ENCODE measurements at places on chromosomes 3 and 15.

GRCh38 chr3:169811631-169812331, 889 bp upstream of the LRRIQ4 start:
- no peak for DNase-seq

GRCh38 chr15:33621141-33621540, 310.4 kb downstream of the RYR3 start:
- no peak for DNase-seq

DNA sequence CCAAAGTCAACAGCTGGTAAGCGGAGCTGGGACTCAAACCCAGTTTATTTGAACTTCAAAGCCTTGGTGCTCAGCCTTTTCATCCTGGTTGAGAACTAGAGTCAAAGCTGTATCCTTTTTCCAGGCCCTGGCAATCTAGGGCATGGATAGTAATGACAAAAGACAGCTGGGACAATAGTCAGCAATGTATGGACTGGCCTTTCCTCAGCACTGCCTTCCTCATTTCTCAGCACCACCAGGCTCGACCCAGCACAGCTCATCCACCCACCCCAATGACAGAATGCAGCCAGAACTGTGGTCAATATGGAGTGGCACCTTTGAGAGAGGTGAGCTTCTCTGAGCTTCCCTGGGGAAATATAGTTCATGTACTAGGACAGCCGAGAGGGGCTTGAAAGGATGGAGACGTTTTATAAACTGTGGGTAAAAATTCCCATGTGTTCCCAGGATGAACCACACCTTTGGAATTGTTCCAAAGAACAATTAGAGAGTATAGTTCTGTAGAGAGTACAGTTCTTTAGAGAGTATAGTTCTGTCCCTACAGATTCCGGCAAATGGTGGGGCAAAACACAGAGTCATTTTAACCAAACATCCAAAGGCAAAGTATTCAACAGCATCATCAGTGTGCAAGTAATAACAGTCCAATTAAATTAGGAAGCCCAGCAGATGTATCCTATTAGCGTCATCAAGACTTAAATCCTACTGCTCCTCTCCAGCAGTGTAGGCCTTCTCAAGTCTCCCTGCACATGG, 30.2 kb upstream of the IREB2 start:
- DNase-seq = no peak

- DNase-seq = no peak
Measured at GRCh38 chr3:69604735-69605450, 134.4 kb upstream of the MITF start.

GRCh38 chr15:62125773-62126172, 39.3 kb downstream of the C2CD4B start:
- no peak for DNase-seq

- no peak for DNase-seq
Measured at GRCh38 chr15:81182031-81182755, 14.5 kb upstream of the IL16 start.

DNA sequence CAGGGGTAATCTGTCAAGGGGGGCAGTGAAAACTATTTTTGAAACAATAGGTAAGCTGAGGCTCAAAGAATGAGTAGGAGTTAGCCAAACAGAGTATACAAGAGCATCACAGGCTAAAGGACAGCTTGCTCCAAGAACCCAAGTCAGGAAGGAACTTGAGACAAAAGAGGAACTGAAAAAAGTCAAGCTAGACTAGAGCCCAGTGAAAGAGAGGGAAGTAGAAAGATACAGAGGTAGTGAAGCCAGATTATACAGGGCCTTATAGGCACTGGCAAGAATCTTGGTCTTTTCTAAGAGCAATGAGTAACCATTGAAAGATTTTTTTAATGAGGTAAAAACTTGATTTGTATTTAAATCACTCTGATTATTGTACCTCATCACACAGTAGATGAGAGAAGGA, 69.9 kb downstream of the FILIP1L start:
- no peak for DNase-seq

GRCh38 chr3:171813897-171814460, 3.7 kb upstream of the PLD1 start:
- peak; percentile 13 for DNase-seq

DNA sequence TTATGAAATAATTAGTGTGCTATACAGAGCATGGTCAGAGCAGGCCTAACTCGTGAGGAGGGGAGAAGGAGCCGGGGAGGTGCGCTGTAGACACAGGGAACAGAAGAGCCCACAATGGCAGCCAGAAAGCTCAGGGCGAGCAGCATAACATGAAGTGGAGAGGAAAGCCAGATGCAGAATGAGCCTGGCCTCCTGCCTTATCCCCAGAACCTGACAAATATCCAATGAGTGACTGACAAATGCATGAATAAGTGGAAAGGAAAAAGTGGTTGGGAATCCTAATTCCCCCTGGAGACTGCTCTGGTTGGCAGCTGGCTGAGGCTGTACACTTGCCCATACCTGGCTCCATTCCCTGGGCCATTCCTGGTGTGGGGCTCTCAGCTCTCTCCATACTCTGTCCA, 9.2 kb upstream of the MST1R start:
- DNase-seq = no peak

DNA sequence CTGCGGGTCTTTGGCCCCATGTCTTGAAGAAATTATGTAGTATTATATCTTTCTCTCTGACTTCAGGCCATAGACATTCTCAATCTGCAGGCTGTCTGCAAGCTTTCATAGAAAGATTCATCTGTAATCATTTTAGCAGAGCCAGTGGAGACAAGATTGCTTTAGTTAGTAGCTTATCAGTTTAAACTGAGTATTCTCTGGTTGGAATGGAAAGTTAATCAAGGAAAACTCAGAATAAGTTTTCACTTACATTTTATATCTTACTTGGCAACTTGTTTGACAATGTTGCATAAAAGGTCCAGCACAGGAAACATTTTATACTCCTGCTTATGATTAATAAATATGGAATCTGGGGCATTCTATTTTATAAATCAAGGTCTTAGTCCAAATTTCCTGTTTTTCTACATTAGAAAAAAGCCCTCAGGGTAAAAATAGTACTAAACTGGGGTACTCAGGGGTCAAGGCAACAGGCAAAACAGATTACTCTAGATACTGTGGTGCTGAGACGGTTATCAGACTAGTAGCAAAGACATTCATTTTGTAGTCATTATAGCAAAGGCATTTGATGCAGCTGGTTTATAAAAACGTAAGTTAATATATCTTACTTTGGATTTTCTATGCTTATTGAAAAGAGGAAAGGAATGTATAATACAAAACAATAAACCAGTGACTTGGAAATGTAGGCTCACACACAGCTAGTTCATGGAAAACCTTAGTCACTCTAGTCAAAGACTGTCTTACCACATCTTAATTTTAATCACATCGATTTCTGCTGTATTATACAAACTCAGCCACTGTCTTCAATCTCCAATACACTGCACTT, 45.2 kb upstream of the FILIP1L start:
- DNase-seq = no peak

DNA sequence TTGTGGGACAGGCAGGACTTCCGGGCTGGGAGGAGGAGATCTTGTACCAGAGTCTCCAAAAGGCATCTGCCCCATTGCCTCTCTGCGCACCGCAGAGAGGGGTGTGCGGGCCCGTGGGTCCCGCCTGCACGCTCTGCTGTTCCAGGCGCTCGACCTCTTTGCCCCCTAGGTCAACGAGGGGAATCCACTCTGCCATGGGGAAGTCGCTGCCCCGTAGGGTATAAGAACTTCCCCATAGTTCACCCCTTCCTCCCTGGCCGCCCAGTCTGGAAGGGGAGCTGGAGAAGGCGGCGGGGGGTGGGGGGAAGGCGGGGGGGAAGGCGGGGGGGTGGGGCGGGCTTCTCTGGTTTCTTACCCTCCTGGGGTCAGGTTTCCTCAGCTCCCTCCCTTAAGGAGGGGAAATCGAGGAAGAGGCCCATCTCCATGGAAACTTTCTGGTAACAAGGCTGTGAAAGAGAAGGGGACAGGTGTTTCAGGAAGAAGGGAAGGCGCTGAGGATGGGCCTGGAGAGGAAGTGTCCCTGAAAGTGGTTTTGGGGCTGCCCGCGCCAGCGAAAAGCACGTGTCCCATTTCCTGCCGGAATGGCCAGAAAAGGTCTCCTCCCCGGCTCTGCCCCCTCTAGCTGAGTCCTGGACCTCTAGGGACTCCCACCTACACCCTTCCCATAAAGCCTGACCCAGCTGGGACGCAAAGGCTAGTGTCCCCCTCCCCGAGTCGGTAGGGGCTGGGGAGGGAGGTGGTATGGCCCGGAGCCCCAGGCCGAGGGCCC, 27.5 kb downstream of the NR1I2 start:
- DNase-seq = peak; percentile 1

- DNase-seq = no peak
Measured at GRCh38 chr15:83919978-83920510, 266.1 kb downstream of the ADAMTSL3 start.

DNA sequence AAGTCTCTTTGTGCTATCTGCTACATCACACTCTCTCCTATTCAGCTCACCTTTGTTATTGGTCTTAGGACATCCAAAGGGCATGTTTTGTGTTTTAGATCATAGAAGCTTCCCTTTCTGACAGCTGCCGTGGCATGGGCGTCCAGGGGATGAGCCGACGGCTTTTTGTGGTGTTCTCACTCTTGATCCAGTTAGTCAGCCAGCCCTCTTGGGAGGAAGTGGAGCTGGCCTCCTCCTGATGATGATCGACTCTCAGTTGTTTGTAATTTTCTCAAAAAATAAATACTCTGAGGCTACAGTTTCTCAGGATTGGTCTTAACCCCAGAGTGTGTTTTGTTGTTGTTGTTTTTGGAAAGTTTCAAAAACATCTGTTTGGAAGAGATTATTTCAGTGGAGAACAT, 34.4 kb downstream of the BOC start:
- no peak for DNase-seq

DNA sequence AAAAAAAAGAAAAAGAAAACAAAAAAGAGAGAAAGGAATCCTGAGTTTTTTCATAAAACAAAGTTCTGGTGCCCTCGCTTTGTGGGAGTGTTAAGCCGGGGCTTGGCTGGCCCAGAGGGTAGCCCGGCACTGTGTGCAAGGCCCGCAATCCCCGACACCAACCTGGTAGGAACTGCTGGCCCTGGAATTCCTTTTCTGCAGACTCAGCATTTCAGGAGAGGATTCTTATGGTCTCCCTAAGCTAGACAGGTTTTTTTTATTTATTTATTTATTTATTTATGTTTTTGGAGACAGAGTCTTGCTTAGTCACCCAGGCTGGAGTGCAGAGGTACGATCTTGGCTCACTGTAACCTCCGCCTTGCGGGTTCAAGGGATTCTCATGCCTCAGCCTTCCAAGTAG, 238.8 kb downstream of the PDCD6IP start:
- no peak for DNase-seq

DNA sequence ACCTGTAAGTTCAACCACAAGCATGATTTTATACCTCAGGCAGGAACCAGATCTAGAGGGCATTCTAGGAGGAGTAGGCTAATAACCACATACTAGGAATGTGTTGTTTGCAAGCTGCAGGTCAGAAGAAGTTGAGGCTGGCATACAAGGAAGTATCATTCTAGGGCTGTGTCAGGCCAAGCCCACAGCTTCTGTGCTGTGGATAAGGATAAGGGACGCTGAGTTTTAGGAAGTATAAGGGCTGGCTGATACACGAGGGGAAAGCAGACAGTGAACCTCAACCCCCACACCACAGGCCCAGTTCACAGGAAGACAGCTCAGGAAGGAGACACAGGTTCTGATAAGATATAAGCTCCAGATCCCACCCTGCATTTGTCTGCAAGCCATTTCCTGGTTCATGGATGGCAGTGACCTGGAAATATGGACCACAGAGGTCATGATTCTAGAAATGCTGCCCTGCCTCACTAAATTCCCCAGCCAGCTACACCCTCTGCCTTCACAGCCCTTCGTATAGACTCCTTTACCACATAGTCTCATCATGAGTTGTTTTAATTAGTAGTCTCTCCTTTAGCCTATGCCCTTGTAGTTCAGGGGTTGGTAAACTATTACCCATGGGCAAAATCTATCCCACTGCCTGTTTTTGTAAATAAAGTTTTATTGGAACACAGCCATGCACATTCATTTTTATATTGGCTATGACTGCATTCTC, 260.7 kb downstream of the OPA1 start:
- no peak for DNase-seq

DNA sequence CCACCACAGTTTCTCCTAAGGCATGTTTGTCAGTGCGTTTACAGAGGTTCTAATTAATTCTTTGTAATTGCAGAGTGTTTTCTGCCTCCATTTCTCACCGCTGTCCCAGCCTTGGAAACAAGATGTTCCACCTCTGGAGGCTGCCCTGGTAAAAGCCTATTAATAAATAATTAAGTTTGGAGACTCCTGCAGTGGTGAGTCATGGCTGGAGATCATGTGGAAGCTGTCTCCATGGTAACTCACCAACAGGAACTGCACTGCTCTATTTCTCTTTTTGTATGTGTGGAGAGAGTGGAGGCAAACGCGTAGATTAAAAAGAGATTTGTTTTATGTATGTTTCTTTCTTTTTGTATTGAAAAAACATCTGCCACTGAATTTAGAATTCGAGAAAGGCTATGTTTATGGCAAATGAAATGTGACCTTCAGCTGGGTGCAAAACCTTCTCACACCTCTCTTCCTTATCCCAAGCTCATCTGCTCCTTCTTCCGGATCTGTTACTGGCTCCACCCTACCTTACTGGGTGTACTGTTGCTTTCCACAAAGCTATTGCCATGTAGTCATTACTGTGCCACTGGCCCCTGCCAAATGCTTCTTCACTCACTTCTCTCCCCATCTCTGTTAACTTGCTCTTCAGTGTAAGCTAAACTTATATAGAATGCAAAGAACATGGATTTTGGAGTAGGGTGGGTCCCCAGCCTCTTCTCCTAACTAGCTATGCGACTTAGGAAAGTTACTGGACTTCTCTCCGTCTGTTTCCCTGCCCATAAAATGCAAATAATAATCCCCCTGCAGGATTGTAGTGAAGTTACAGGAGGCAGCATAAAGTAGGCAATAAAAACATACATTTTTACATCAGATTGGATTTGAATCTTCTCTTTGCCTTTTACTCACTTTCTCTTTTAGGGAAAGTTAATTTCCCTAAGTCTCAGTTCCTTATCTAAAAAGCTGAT, 778.5 kb downstream of the NTRK3 start:
- DNase-seq = no peak

- DNase-seq = no peak
Measured at GRCh38 chr15:62672268-62672667, 370.3 kb upstream of the TPM1 start.

DNA sequence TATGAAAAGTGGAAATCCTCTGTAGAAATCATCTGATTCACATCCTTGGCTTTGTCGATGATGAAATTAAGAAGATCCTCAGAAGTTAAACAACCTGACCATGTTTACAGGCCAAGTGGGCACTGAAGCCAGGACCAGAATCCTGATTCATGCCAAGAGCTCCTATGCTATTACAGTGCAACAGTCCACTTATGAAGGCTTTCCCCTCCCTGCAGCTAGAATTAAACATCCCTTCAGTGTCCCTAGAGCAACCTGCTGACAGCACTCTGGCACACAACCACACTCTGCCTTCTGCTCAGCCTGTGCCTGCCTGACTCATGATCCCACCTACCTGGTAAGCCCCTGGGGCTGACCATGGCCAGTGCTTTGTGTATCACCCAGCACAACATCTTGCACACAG, 33.8 kb downstream of the TXNRD3 start:
- DNase-seq = no peak

- DNase-seq = no peak
Measured at GRCh38 chr15:83061680-83062079, 5.4 kb downstream of the BTBD1 start.
